ENCODE measurements at places on chromosomes 13 and 19.

DNA sequence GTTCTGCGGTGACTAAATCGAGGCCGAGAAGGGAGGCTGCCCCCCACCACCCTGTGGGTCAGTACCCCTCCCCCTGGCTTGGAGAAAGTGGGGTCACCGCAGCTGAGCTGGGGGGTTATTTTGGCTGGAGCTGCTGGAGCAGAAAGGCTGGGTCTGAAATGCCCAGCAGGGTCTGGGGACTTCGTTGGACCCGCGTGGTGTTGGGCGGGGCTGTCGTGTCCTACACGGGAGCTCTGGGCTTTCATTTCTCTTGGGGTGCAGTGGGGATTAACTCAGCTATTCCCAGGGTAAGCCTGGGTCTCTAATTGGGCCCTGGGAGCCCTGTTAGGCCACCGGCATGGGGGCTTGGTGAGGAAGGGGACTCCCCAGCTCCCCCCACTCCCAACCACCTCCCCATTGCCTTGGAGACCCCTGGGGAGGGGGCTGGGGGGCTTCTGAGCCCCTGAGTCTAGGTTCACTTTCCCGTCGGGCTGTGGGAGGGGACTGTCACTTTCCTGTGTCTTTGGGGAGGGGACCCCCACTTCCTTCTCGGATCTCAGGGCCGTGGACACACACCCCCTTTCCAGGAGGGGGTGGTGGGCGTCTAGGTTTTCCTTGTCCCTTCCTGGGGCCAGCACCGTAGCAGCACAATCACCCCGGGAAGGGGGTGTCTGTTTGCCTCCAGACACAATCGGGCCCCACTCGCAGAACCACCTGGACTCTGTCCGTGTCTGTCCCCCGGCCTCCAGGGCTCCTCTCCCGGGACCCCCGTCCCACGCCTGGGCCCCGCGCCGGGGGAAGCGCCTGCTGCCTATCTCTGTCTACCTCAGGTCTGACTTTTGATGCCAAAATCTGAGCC is 10.2 kb upstream of the WDR18 start:
- DNase-seq, result no peak

DNA sequence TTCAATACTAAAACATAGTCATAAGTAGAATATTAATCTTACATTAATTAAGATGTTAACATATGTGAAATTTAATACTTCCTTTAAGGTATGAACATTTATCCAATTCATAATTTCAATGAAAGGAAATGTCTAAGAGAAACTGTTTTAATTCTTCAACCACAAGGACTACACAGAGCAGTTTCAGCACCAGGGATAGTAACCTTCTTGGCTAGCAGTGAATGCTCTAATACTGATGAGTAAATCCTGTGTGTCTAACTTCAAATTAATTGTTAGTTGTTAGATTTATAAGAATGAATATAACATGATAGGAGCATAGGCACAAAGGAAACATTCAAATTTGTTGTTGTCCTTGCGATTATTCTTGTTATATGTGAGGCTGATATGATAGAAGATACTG is 15.6 kb upstream of the NBEA start:
- no peak for DNase-seq

- DNase-seq, result no peak
These were observed 25.7 kb upstream of the MTUS2 start for GRCh38 chr13:28794396-28794795.

DNA sequence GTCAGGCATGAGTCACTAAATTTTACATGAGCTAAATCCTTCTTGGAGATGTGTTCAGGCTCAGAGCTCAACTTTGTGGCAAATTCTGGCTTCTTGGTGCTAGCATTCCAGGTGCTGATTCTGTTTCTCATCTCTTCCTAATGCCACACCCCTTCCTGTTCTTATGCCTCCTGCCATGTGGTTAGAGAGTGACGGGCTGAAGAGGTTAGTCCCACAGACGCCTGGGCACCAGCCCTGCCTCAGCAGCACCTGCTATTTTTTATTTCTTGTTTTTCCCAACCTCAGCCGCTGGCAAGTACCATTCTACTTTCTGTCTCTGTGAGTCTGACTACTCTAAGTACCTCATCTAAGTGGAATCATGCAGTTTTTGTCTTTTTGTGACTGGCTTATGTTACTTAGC is 329.5 kb downstream of the KCNRG start:
- peak; percentile 64 for DNase-seq

- no peak for DNase-seq
These were observed 324.4 kb downstream of the LMO7 start for GRCh38 chr13:75960538-75960994.

DNA sequence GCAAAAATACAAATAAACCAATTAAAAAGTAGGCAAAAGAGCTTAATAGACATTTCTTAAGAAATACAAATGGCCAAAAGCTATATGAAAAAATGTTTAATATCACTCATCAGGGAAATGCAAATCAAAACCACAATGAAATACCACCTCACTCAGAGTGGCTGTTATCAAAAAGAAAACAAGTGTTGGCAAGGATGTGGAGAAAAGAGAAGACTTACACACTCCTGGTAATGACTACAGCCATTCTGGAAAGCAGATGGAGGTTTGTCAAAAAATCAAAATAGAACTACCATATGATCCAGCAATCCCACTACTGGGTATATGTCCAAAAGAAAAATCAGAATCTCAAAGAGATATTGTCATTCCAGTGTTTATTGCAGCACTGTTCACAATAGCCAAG is 223.5 kb upstream of the SLC10A2 start:
- no peak for DNase-seq

GRCh38 chr19:46728693-46729339 is 11.9 kb upstream of the PRKD2 start:
- DNase-seq, result no peak

GRCh38 chr13:88718781-88719180 is 1047.6 kb downstream of the SLITRK5 start:
- no peak for DNase-seq

DNA sequence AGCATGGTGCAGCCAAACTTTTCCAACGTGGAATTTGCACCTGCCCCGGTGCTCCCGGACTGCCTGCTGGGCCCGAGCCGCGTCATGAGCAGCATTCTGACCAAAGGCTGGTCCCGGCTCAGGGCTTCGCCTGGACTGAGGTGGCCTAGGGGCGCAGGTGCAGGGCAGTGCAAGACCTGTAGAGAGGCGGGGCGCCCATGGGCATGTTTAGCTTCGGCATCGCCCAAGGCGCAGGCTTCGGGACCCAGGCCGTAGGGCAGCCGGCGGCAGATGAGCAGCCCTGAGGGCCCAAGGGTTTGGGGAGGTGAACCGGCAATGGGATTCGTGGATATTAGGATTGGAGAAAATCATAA is 23.8 kb downstream of the LRFN3 start:
- DNase-seq, result no peak

- DNase-seq, result no peak
These were observed 14.5 kb upstream of the TSPAN16 start for GRCh38 chr19:11281356-11282049.

- no peak for DNase-seq
These were observed 39.8 kb upstream of the GPI start for GRCh38 chr19:34325181-34325580.

GRCh38 chr13:110044551-110045111 is 258.2 kb upstream of the IRS2 start:
- DNase-seq, result peak; percentile 66

DNA sequence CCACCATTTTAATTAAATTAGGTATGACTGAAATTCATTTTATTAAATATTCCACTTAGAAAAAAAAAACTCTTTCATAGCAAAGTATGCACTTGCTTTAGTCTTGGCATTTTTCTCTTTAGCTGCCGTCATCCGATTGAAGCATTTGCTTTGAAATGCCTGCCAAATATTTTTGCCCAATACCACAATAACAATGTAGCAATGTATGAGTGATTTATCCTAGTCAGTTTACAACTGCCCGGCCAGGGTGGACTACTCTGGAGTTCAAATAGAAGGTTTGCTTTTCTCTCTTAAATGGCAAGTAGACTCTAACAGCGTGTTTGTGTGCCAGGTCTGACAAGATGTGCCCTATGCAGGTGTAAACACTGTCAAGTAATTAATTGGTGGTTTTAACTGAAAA is 675.3 kb upstream of the SGCG start:
- DNase-seq, result no peak

- DNase-seq, result no peak
These were observed 1629.0 kb downstream of the OLFM4 start for GRCh38 chr13:54657588-54657987.

- no peak for DNase-seq
These were observed 223.9 kb upstream of the MIR17HG start for GRCh38 chr13:91123456-91124127.

- no peak for DNase-seq
These were observed 457.3 kb downstream of the EFNB2 start for GRCh38 chr13:106078191-106078590.

DNA sequence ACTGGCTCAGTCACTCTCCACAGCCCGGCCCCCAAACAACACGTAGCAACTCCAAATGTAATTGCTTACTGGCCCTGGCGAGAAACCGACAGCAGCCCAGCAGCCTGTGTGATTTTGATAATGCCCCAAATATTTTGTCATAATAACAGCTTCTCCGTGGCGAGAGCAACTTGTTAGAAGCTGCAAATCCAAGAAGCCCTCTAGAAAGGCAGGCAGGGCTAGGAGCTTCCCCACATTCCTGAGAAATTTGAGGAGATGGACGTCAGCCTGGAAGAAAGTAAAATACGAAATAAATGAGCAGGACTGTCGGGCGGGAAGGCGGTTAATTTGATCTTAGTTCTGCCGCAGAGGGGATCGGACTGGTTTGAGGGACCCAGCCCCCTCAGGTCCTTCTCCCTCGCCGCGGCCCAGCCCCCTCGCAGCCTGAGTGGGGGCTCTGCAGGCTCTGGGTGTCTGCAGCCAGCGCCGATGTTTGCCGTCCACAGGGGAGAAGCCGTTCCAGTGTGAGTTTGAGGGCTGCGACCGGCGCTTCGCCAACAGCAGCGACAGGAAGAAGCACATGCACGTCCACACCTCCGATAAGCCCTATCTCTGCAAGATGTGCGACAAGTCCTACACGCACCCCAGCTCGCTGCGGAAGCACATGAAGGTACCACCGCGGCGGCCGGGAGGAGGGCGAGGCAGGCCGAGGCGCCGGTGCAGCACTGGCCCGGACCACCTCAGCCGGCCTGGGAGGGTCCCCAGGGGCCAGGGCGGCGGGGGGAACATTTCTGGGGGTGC is 3.1 kb downstream of the ZIC2 start:
- DNase-seq, result no peak

DNA sequence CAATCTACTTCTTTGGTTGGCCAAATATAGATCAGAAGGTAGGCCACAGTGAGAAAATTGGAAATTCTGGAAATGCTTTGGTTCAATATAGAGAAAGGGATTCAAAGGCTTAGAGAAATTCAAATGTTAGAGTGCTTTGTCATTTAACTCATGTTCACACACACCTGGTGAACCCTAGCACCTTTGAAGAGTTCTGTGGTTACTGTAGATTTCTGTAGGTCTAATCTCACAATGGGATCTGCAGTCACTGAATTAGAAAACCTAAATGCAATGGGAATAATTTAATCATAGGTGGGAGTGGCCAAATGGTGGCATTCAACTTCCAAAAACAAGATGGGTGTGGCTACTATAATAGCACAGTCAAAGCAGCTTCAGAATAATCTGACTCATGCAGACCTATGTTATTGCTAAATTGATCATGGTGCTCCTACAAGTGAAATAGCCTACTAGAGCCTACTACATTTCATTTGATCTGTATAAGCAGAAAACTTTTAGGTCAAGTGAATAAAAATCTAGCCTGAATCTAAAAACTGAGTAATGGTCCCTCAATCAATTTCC is 1152.9 kb downstream of the PCDH9 start:
- DNase-seq, result no peak

GRCh38 chr13:30797847-30798535 is 62.6 kb downstream of the ALOX5AP start:
- DNase-seq, result no peak

DNA sequence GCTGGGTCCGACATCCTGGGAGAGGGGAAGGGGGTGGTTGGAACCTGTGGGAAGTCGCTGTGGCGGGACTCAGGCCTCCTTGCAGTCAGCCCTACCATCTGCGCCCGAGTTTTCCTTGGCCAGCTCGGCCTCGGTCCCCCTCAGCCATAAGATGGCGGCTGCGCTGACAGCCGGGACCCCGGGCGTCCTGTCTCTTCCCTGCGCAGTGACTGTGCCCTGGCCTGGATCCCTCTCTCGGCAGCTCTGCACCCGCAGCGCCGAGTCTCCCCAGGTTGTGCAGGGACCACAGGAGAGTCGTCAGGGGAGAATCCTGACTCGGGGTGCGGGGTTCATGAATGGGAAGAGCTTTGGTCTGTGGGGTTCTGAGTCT is 345 bp downstream of the ZNF257 start:
- DNase-seq, result no peak

DNA sequence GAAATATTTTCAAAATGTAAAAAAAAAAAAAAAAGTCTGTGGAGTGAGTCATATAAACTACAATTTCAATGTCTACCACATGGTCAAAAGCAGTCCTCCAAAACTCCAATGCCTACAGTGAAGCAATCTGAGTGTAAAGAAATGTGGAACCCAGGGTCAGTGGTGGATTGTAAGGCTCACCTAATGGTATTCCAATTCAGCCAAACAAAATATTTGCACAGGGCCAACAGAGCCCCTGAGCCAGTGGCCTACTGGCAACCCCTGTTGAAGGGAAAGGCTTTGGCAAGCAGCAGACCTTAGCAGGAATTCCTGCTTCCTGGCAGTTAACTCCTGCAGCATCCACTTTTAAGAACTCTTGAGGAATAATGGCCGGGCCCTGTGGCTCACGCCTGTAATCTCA is 3.4 kb downstream of the DNMT1 start:
- no peak for DNase-seq

GRCh38 chr19:35266520-35267352 is 2.0 kb upstream of the USF2 start:
- no peak for DNase-seq

DNA sequence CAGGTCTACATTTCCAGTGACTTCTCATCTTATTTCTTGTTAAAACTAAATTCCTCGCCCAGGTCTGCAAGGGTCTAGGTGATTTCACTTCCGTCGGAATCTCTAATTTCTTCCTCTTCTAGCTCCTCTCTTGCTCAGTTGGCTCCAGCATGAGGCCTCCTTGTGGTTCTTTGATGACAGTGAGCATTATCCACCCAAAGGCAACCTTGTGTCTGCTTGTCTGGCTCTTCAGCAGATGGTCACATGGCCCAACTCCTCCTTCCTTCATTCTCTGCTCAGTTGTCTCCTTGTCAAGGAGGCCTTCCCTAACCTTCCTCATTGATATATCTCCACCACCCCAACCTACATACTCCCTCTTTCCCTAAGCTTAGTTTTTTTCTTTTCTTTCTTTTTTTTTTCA is 1391.4 kb downstream of the EFNB2 start:
- no peak for DNase-seq

GRCh38 chr19:46209472-46209871 is 20.1 kb upstream of the IGFL1 start:
- DNase-seq, result no peak
